Activated naive CD4-positive, alpha-beta T cell (primary cell): ENCODE measurements at places on chromosomes 7 and 10.

DNA sequence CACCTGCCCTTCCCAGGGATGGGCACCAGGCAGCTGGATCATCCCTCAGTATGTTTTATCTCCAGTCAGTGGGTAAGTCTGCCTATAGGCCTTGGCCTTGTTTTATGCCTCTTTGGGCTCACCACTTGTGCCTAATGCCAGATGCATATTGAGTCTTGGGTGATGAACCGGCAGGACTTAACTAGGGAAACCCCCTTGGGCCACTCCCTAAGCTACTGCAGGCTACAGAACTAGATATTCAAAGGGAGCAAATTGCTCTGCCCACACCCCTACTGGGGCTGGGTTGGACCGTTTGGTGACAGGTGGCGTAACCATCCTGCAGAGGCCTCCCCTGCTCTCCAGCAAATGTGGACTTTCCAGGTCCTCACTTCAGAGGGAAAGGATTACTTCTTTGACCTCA is 115.7 kb upstream of the GDF10 start:
- DNase-seq, result no peak

DNA sequence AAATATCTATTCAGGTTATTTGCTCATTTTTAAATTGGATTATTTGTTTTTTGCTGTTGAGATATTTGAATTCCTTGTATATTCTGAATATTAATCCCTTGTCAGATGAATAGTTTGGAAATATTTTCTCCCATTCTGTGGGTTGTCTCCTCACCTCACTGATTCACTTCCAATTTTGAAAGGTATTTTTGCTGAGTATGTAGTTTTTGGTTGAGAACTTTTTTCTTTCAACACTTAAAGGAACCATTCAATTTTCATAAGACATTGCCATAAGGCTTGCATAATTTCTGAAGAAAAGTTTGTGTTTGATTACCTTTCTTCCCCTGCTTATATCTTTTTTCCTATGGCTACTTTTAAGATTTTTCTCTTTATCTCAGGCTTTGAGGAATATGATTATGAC is 8.9 kb upstream of the SCRN1 start:
- DNase-seq, result no peak

DNA sequence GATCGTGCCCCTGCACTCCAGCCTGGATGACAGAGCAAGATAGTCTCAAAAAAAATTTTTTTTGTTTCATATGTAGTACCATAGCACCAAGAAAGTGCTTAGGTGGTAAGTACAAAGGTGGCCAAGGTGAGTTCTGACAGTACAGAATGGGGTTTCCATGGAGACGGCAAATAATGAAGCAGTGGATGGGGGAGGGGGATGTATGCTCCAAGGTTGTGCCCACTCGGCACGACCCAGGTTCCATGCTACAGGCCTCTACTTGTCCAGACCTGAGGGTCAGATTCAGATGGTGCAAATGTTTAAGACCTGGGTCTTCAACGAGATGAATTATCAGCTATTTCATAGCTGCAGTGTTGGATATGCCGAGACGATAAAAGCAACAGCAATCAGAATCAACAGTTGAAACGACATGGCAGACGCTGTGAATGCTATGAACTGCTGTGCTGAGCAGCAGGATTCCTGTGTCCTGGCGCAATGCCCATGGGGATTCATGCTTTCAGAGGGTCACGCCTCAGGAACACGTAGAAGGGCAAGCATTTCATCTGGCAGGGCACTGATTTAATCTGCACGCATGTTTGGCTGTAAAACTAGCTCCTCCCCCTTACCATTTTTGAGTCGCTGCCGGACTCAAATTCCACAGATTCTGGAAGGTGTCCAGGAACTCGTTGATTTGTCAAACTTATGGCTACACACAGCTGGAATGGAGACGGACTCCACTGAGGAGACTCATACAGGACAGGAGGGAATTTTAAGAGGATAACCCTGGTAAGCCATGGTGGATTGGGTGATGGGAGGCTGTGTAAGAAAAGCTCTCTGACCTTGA is 256.5 kb downstream of the FRMD4A start:
- no peak for DNase-seq

- no peak for DNase-seq
Measured at GRCh38 chr10:118827466-118828155, 72.8 kb upstream of the CACUL1 start.

DNA sequence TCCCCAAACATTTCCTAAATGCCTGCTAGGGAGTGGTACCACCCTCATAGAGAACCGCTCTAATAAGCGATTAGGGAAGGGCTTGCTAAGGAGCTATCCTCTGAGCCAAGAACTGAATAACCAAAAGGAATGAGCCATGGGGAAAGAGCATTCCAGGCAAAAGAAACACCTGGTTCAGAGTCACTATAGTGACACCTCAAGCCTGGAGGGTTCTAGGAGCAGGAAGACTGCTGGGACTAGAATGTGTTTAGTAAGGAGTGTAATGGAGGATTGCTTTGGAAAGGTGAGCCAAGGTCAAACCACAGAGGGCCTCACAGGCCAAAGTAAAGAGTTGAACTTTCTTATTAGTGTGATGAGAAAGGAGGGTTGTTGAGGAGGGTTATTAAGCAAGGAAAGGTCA is 38.7 kb upstream of the NRBF2 start:
- no peak for DNase-seq

GRCh38 chr7:11934796-11935195 is 102.8 kb upstream of the THSD7A start:
- DNase-seq, result no peak

GRCh38 chr7:138608275-138608674 is 92.9 kb downstream of the SVOPL start:
- no peak for DNase-seq

GRCh38 chr10:102400076-102400475 is 4.6 kb downstream of the NFKB2 start:
- DNase-seq, result no peak

DNA sequence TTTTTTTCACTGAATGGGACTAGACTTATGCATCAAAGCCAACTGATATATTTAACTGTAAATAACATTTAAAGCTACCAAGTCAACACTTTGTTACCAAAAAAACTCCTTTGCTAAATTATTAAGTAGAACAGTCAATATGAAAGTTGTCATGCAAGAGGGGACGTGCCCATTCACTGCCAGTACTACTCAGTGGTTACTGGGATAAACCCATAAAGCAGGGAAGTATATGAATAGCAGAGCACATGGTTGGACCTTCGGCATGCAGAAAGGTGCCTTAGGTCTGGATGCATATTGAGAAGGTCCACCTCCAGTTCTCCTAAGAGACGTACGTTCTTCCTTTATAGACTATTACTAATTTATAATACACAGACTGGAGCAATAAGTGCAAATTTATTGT is 120.1 kb downstream of the SVOPL start:
- no peak for DNase-seq

- DNase-seq, result no peak
Measured at GRCh38 chr7:28732071-28732869, 225.9 kb downstream of the TRIL start.

GRCh38 chr10:42476101-42476500 is 162.3 kb downstream of the ZNF33B start:
- DNase-seq, result no peak

GRCh38 chr7:55193245-55193644 is 171.9 kb upstream of the LANCL2 start:
- DNase-seq, result no peak

DNA sequence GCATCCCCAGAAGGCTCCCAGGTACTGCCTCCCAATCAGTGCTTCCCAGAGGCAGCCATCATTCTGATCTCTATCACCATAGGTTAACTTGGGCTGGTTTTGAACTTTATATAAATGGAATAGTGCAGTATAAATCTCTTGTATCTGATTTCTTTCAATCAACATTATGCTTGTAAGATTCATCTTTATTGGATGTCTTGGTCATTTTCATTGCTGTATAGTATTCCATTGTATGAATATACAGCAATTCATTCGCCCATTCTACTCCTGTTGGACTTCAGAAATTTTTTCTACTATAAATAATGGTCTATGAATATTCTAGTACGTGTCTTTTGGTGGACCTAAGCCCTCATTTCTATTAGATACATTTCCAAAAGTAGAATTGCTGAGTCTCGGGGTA is 16.1 kb upstream of the OGDHL start:
- no peak for DNase-seq

DNA sequence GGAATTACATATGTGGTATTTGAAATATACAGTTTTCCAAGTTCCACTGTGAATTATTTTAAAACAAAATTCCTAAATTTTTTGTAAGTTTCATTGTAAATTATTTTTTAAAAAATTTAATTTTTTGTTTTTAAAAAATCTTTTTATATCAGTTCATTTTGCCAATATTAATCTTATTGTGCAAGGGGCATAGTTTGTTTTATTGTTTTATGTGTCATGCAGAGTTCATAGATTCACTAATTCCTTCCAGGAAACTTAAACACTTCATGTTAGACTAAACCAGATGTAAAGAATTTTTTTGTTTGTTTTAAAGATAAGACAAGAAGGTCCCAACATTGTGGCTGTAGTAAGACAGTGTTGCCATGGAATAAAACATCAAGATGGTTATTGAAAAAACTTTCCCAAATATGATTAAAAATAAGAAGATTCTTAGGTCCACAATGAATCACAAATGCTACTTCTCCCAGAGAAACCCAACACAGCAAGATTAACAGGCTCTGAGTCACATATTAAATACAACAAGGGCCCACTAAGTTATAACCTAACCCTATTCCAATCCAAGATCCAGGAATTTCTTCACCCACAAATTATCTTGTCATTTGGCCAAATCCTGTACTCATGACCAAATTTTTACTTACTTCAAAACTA is 464.7 kb upstream of the IGFBP3 start:
- DNase-seq, result no peak

DNA sequence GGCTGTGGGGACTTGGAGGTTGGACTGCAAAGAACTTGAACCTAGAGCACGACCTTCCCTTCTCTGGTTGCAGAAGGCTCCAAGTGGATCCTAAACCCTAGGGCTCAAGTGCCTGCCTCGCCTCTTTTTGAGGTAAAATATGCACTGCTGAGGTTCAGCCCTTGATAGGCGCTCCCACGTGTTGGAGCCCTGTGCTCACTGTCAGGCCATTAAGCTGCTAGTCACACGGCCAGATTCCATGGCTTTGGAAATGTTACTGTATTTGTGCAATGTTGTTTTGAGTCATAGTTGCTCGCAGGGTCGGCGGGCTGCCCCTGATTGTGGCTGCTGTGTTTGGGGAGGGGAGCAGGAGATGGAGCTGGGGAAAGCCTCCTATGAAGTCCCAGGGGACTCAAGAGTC is 39.8 kb upstream of the PCBD1 start:
- DNase-seq, result no peak

- DNase-seq, result no peak
Measured at GRCh38 chr7:102439963-102440795, 6.8 kb downstream of the ORAI2 start.
